ENCODE measurements at places on chromosomes 1 and 21.

DNA sequence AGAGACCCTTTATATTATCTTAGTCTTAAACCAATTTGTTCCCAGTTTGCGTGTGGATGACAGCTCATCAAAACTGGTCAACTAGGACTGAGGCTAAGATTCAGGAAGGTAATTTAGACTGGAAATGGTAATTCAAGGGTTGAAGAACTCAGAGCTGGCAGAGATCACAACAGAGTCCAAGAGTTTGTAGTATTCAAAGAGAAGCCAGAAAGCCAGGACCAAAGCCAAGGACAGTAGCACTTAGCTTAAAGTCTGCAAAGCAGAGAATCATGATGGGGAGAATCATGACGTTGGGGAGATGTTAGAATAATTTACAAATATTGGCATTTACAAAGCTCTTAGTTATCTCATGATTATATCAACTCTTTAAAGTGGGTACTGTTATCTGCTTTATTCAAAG lies 32.6 kb downstream of the RNF11 start:
- DNase-seq: no peak

DNA sequence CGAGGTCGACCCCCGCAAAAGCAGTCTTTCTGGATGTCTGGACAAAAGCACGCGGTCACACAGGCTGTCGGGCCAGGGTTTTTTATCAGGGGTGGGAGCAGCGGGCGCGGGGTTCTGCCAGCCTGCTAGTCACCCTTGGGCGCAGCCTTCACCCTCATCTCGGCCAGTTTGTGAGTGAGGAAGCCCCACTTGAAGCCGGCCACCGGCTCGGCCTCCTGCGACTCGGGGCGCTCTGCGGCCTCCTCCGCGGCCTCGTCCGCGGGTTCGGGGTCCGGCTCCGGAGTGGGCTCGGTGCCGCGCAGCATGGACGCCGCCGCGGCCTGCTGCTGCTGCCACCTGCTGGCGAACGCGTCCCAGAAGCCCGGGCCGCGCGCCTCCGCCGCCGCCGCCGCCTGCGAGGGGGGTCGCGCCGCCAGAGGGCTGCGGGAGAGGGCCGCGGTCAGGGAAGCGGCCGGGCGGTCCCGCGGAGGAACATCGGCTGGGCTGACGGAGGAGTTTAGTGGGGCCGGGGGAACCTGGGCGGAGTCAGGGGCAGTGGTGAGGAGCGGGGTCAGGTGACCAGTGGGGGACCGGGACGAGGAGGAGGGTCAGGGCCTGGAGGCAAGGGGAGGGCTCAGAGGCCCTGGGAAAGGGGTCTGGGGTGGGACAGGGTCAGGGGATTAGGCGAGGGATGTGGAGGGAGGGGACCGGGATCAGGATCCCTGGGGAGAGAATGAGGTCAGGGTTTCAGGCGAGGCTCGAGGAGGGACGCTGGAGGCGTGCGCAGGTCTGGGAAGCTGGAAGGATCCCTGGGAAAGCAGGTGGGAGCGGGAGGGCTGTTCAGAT lies 4.5 kb downstream of the C1orf232 start:
- DNase-seq: peak; percentile 59

DNA sequence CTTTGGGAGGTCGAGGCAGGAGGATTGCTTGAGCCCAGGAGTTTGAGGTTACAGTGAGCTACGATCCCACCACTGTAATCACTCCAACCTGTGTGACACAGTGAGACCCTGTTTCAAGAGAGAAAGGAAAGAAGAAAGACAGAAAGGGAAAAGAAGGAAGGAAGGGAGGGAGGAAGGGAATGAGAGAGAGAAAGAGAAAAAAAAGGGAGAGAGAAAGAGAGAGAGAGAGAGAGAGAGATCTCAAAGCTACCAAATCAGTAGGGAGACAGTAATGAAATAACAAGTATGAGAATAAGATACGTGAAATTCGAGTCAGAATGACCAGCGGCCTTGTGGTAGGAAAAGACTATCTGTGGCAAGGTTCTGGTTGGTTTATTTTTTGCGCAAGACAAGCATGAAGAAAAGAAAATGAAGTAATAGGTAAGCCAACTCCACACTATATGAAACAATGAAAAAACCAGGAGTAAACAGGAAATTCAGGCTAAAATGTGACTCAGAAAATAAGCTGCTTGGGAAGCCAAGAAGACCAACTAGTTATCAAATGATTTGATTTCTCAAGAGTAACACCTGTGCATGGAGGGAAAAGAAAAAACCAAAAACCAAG lies 8.9 kb downstream of the MTF1 start:
- no peak for DNase-seq

DNA sequence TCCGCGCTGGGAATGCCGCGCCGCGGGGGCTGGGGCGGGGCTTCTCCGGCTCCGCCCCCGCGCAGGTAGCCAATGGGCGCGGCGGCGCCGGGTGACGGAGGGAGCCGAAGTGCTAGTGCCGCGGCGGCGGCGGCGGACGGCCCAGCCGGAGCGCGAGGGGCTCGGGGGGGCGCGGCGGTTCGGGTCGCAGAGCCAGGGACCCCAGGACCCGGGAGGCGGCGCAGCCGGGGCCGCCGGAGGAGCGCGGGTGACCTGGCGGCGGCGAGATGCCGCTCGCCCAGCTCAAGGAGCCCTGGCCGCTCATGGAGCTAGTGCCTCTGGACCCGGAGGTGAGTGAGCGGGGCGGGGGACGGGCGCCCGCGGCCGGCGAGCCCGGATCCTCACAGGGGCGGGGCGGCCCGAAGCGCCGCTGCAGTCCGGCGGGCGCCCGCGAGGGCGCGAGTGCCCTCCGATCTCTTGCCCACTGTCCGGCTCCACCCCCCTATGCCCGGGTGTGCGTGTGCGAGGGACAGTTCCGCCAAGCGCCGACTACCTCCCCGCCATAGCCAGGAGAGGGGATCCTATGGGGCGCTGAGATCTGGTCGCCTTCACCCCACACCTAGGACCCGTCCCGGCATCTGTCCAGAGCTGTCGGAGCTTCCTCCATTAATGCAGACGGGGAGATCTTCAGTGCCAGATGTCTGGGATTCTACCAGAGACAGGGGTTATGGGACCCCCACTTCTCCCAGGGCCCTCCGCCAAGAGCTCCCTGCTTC lies at the start of gene RPS6KA1:
Gene RPS6KA1 (plus strand): TSS at position 107 of the 755 bp plus-strand sequence. CDS start 160 bp downstream, at position 267.
- peak; percentile 65 for DNase-seq

DNA sequence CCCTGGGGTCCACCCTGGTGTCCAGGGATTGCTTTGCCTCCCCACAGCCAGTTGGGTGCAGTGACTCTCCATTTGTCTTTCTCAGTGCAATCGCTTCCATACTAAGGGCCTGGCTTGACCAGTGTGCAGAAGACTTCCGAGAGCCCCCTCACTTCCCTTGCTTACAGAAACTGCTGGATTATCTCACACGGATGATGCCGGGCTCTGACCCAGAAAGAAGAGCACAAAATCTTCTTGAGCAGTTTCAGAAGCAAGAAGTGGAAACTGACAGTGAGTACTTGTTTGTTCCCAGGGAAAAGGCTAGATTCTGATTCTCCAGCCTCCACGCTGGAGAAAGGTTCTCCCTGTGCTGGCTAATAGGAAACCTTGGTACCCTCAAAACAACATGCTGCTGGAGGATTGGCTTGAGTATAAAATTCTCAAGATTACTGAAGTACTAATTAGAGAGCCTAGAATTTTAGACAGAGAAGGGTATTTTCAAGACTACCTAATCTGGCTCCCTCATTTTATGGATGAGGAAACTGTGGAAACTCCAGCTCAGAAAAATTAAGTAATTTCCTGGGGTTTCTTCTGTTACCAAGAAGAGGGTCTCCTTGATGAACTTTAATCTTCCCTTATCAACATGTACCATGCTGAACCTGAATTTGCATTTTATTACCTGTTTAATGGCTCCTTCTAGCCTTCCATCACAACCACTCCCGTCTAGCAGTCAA lies 75.8 kb downstream of the RGL1 start:
- no peak for DNase-seq

DNA sequence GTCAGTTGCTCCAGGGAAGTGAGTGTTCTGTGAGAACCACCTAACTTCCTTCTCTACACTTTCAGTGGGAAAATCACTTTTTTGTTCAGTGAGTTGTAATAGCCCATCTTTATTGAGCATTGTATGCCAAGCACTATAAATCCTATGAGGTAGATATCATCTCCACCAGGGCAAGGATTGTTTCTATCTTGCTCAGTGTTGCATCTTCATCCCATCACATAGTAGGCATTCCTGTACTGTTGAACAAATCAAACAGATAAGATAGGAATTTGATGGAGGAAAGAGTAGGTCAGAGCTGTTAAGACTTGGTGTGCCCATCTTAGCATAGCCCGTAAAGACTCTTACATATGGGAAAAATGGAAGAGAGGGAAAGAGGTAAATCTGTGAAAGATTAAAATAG lies 2.9 kb upstream of the PIGV start:
- no peak for DNase-seq

DNA sequence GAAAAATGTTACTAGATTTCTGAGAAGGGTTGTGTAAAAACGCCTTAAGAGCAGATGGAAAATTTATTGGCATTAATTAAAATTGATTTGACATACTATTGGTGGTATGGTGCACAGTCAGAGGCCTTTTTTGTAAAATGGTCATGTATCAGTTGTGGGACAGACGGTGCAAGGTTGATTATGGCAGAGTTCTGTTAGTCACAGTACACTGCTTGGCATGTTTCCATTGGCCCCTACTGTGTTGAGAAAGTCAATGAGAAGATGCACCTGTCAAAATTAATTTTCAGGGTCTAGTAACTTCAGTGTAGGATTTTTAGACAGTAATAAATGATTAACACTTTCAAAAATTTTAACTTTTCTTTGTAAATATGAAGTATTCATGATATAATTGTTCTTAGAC lies 4.4 kb downstream of the B3GALT2 start:
- no peak for DNase-seq

DNA sequence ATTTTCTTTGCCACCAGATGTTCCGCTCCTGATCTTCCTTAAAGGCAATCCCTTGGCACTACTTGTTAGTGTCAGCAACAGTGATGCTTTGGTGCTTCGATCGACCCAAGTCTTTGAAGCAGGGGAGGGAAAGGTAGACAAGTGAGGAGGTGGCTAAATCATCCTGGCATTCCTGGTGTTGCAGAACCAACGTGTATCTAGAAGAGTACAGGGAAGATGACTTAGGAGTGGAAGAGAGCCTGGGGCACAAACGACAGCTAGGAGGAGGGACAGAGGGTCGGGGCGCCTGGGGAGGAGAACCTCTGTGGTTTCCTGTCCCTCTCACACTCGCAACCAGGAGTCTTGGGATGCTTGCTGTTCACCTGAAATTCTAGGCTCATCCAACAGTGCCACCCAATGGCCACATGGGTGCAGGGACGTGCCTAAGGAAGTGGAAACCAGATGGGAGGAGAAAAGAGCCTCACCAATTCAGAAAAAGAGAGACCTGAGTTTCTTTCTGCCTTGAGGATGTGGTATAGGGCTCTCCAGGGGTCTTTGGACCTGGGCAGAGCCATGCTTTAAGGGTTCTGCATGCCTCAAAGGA lies 9.5 kb upstream of the KCNA2 start:
- peak; percentile 55 for DNase-seq

GRCh38 chr21:26783466-26784195 lies 61.6 kb downstream of the ADAMTS1 start:
- no peak for DNase-seq

- no peak for DNase-seq
Observed at GRCh38 chr1:34272152-34272551, 95.4 kb downstream of the C1orf94 start.

DNA sequence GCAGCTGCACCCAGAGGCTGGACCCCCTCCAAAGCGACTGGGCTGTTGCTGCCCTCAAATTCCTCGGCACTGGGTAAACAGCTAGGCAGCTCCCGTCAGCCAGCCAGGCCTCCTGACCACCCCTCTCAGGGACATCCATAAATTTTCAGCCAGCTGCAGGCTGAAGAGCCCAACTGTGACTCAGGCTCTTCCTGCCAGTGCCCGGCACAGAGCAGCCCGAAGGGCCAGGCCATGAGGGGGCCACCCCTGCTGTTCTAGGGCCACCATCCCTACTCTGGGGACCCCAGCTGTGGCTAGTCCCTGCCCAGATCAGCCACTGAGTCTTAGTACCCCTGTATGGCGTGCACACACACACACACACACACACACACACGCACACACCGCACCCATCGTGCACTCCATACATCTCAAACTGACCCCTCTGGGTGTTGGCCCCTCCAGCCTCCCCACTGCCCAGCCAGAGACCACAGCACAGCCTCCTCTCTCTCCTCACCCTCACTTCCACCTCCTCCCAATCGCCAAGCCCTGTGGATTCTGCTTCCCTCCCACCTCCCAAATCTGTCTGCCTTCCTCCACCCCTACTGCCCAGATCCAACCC lies 6.2 kb upstream of the LAPTM5 start:
- DNase-seq: no peak

GRCh38 chr1:16464917-16465625 lies 24.5 kb downstream of the NECAP2 start:
- DNase-seq: no peak

- no peak for DNase-seq
Observed at GRCh38 chr1:109468903-109469302, 2.6 kb downstream of the SYPL2 start.

GRCh38 chr1:60921175-60921574 lies 161.2 kb upstream of the NFIA start:
- DNase-seq: no peak

GRCh38 chr1:199243423-199244061 lies 604.7 kb downstream of the PTPRC start:
- peak; percentile 80 for DNase-seq

- no peak for DNase-seq
Observed at GRCh38 chr21:36059823-36060158, 535 bp downstream of the SETD4 start.

DNA sequence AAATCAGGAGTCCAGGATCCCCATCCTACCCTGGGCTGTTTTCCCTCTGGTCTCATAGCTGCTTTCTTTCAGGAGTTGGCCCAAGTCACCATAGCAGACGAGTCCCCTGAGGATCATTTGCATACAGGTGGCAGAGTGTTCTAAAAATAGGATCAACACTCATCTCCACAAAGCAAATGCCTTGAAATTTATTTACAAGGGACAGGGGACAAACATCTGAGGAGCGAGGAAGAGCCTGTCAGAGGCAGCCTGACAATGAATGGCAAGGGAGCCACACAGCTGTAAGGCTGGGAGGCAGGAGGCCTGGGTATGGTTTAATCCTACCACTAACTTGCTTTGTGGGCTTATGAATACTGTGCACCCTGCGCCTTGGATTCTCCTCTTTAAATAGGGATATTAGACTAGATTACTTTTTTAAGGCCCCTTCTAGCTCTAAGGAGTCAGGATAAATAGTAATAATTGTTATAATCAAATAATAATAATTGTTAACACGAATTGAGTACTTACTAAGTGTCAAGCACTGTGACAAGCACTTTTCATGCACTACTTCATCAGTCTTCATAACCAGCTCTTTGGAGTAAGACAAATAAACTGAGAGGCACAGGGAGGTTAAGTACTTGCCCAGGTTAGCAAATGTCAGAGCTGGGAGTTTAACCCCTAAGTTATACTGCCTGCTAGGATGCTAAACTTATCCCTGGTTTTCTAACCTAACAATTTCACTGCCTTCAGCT lies 34.5 kb downstream of the RAB3B start:
- no peak for DNase-seq

GRCh38 chr1:105894006-105894405 lies 1162.5 kb upstream of the PRMT6 start:
- DNase-seq: no peak

GRCh38 chr1:228807904-228808605 lies 72.8 kb downstream of the RHOU start:
- DNase-seq: no peak

GRCh38 chr1:13772271-13772670 lies 72.3 kb downstream of the PRDM2 start:
- no peak for DNase-seq

- DNase-seq: no peak
Observed at GRCh38 chr1:45375104-45376090, 35.2 kb upstream of the MUTYH start.
